ENCODE measurements at places on chromosomes 16 and 17.

DNA sequence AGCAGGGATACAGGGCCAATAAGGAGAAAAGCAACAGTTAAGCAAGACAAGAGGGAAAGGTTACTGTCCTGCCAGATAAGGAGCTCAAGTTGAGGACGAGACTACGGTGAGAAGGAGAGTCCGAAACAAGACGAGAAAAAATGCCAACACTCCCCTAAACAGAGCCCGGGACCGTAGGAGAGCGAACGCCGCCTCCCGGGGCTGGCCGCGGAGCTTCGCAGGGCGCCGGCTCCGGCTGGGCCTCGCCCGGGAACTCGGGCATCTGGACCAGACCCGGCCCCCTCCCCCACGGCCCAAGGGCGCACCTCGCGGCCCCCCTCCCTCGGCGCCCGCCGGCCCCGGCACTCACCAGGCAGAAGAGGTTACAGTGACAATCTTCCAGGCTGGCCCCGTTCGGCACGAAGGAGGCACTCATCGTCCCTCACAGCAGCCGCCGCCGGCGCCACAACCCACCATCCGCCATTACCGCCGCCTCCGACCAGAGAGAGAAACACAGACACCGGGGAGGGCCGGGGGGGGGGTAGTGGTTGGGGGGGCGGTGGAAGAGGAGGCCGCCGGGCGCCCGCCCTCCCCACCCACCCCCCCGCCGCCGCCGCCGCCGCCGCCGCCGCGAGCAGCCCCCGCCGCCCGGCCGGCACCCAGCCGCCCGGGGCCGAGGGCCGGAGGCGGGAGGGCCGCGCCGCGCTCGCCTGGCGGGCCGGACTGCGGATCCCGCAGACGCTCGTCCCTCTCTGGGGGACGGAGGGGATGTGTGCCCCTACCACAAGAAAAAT, at the start of gene MED13:
MED13 (minus strand) TSS at position 488 of the 773 bp plus-strand sequence; CDS start at position 415, 73 bp downstream.
- peak; percentile 50 for DNase-seq

- DNase-seq = no peak
Measured at GRCh38 chr16:27959914-27960313, 103.6 kb downstream of the GSG1L start.

GRCh38 chr17:72719578-72720493, 372.7 kb downstream of the SLC39A11 start:
- no peak for DNase-seq

- DNase-seq = no peak
Measured at GRCh38 chr17:11097121-11097520, 143.9 kb upstream of the SHISA6 start.

GRCh38 chr17:19992803-19993713, 15.4 kb upstream of the AKAP10 start:
- peak; percentile 85 for DNase-seq

GRCh38 chr16:54208237-54208636, 78.3 kb downstream of the IRX3 start:
- DNase-seq = no peak

DNA sequence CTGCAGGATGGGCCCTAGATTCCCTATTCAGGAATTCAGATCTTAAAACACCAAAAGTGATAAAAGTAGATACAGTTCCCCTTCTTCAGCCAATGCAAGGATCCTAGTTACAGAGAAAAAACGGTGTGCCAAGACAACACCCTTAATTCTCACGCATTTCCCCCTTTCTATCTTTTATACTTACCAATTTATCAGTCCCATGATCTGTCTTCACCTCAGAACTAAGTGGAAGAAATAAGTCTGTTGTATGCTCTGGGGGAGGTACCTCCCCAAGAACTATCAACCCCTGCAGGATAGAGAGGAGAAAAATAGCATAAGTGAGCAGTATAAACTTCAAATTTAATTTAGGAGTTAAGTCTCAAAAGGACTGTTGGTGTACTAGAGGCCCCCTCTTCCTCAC, 83.2 kb downstream of the STH start:
- DNase-seq = no peak

GRCh38 chr16:86029131-86029741, 130.3 kb downstream of the IRF8 start:
- peak; percentile 44 for DNase-seq

- no peak for DNase-seq
Measured at GRCh38 chr16:71537643-71538042, 11.4 kb downstream of the CHST4 start.

DNA sequence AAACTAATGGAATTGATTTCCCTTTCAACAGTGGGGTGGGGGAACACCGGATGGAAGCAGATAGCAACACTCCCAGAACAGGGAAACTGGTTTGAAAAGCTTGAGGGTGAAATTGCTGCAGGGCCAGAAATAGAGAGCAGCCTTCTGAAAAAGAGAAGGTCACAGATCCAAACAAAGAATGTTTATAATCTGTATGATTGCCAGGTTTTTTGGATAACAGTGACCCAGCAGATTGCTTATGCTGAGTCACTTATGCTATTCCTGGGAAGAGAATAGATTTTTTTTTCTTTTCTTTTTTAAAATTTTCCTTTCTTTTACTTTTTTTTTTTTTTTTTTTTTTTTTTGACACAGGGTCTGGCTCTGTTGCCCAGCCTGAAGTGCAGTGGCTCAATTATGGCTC, 641.3 kb downstream of the KCNJ2 start:
- no peak for DNase-seq

GRCh38 chr17:73614256-73614655, 30.0 kb downstream of the SDK2 start:
- DNase-seq = no peak

GRCh38 chr17:17693253-17694168, 12.3 kb downstream of the RAI1 start:
- DNase-seq = peak; percentile 87

GRCh38 chr16:56726283-56726682, 3.6 kb upstream of the NUP93 start:
- DNase-seq = no peak

GRCh38 chr16:49542391-49542891, 168.8 kb downstream of the C16orf78 start:
- DNase-seq = no peak

Measured in breast epithelium (tissue), 4 donors.